Activated naive CD4-positive, alpha-beta T cell treated with anti-CD3 and anti-CD28 coated beads for 36 hours (primary cell): ENCODE measurements at places on chromosomes 4 and X.
A peak's percentile ranks its signal among the peaks of the same experiment; 100 is the strongest.

DNA sequence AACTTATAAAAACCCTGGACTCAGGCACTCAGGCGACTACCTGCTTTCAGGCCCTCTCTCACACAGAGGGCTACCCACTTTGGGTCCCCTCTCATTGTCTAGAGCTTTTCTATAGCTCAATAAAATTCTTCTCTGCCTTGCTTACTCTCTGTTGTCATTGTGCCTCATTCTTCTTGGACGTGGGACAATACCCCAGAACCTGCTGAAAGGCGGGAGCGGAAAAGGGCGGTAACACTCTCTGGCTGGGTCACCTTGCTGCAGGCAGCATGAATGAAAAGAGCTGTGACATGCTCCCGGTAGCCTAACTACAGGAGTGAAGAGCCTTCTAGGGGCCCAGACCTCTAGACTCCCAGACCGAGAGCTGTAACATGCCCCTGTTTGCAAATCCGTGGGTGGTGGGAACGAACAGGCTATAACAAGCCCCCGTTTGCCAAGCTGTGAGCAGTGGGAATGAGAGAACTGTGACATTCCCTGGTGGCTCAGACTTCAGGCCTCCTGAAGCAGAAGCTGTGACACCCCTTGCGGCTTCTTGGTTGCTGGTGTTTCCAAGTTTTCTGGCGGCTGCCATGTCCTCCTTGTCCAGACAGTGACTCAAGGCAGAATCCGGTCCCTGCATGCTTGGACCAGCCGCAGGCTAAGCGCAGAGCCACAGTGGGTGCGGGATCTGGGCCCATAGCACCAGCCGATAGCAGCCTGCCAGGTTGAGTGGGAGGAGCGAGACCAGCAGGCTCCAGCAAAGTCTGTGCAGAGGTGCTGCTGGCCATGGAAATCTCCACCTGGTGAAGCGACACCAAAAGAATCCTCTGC, 684.6 kb downstream of the ARAP2 start:
- no peak for DNase-seq

DNA sequence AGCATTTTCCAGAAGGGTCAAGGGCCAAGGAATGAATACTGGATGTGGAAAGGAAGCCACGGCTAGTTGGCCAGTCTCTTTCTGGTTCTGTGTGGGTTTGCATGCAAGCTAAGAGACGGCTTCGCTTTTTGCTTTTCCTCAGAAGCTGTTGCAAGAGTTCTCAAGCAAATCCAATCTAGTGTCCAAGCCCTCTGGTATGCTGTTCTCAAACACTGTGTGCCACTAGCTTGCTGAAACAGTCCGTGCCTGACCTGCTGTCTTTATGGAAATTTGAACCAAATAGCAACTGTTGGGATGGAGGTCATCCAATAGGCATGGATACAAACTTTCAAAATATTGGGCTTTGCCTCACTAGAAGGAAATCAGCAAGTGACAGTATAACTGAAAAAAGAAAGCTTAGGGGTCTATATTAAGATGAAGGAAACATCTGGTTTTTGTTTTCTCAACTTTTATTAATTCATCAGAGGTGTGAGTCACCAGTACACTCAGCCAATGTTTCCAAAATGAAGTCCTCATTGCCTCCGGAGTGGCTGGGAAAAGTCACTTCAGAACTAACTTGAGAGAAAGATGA, 70.5 kb downstream of the SLC9A6 start:
- no peak for DNase-seq

DNA sequence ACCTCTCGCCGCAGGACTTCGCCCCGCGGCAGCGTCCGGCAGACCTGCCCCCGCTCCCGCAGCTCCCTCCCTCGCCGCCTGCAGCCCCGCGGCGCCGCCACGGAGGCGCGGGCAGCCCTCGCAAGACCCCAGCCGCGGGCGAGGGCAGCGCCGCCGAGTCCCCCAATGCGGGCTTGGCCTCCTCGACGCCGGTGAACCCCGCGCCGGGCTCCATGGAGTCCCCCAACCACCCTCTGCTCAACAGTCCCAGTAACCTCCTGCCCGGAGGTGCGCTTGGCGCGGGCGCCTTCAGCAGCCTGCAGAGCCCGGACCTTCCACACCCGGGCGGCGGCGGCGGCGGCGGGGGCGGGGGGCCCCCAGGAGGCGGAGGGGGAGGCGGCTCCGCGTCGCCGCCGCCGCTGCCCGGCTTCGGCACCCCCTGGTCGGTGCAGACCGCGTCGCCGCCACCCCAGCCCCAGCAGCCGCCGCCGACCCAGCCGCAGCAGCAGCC, 1.2 kb downstream of the CPEB2 start:
- peak; percentile 65 for DNase-seq

DNA sequence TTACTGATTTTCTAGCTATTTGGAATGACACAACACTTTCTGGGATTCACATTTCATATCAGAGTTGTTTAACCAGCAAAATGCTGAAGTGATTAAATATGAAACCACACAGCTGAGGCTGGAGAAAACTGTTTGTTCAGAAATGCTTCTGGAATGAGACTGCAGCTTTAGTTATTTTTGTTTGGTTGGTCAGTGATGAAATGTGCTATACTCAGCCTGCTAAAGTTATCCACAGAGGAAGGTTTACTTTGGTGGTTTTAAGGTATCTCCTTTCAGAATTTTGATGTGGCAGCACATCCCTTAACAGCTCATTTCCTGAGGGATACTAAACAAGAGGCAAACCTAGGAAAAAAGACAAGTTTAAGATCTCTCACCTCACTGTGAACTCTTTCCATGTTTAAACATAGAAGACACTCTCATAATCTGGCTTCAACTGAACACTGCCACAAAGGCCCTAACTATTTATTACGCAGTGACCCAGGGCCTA, 106.6 kb upstream of the PDE5A start:
- no peak for DNase-seq

GRCh38 chr4:67141586-67141985, 403.7 kb downstream of the CENPC start:
- DNase-seq = no peak

DNA sequence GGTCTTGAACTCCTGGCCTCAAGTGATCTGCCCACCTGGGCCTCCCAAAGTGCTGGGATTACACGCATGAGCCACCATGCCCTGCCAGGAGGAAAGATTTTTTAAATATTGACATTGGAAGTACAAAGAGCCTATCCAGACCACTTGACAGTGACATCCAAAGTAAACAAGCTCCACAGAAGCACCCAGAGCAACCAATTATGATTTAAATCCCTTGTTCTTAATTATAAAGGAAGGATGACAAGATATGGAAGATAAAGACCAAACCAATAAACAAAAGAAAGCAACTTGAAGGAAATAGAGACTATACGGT, 27.7 kb upstream of the RPL34 start:
- no peak for DNase-seq

DNA sequence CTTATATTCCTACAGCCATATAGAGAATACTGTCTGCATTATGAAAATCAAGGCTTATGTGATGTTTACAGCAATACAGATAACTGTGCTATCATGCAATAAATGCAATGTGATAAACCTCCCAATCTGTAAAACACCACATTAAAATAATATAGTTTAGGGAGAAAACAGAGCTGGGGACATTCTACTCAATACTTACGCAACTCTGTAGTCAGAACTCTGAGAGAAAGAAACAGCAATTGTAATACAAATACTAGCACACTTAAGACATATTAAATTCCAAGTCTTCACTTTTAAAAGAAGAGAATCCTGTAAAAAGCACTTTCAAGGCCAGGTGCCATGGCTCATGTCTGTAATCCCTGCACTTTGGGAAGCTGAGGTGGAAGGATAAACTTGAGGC, 61.4 kb downstream of the ANKRD17 start:
- no peak for DNase-seq

DNA sequence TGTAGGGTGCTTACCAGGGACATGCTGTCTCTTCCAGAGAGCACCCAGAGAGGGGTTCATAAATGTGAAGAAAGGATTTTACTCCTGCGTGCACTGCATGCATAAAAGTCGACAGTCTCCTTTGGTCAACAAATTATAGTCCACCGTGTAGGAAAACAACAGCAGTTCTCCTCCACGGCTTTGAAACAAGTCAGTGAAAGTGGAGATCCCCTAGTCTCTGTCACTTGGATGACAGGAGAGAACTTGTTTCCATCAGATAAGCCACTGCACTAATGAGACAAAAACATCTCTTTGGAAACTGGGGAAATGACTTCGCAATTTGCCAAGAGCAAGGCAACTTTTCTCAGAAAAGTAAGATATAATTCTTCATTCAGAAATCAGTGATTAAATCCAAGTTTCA, 9.7 kb downstream of the UNC5C start:
- no peak for DNase-seq
